ENCODE measurements at places on chromosomes 3 and 15.
A peak's percentile ranks its signal among the peaks of the same experiment; 100 is the strongest.

- DNase-seq, result no peak
Measured at GRCh38 chr3:8497582-8497981, 4.0 kb upstream of the LMCD1 start.

DNA sequence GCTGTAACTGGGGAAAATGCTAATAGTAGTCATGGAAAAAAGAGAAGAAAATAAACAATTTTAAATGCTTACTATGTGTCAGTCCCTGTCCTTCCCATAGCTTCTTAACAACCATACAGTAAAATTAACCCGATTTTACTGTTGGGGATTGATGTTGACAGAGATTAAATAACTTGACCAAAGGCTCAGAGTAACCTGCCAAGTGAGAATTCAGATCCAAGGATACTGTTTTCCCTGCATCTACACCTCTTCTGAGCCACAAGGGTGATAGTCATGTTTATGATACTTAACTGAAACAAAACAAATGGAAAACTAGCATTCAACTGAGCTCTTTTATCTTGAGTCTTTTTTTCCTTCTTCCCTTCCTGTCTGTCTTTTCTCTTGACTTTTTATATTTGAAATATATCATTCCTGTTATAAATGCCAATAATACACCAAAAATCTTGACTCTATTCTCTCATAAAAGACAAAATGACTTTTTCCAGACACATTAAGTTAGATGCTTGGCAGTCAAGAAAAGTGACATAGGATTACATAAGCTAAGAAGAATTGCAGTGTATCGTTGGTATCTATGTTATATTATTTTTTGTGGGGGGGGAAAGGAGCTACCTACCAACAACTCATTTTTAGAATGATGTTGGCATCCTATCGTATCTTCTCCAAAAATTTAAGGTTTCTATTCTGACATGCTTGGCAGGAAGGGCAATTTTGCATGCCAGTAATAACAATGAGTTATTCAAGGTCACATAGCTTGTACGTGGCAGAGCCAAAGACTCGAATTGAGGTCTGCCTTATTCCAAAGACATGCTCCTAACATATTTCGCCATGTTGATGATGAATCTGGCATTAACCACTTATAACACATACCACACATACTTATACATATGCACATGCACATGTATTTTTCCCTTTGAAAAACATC is 306.6 kb upstream of the KCNH8 start:
- no peak for DNase-seq

DNA sequence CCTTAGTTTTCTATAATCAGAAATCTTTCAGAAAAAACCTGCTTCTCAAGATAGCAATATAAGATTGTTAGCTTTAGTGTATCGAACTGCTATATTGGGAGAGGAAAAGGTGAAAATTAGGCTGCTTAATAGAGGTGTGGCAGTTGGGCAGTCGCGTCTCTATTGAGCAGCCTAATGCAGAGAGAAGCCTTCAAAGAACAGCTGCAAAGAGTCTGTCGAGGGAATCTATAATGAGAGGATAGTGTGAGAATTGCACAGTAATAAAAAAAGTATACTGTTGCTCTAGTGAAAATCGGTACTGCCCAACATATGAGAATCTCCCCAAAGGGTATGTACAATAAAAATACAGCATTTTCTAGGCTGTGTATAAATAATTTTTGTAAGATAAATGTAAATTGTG is 184.4 kb downstream of the TCF12 start:
- DNase-seq, result no peak

DNA sequence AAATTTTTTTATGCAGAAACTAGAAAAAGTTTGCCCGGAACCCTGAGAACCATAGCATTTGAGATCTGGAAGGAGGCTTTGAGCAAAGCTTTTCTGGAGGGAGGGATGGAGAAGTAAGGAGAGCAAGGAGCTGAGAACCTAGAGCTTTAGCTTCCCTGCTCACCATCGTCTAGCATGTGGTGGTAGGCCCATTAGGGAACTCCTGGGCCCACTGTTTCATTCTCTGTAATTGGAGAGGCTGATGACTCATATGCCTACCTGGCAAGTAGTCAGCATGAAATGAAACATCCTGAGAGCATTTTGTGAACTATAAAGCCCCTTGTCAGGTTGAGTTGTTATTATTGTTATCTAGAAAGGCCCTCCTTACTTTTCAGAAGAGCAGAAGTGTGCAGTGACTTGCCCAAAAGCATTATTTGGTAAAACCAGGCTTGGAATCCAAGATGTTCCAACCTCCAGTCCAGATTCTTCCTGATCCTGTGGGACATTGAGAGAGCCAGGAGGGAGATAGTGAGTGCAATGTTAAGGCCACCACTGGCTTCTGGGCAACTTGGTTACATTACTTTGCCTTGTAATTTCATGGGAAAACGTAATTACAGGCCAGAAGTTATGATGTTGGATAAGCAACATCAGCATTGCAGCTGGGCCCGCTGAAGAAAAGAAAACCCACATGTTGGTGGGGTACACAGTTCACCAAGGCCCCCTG is 104.5 kb upstream of the BFSP2 start:
- DNase-seq, result no peak

DNA sequence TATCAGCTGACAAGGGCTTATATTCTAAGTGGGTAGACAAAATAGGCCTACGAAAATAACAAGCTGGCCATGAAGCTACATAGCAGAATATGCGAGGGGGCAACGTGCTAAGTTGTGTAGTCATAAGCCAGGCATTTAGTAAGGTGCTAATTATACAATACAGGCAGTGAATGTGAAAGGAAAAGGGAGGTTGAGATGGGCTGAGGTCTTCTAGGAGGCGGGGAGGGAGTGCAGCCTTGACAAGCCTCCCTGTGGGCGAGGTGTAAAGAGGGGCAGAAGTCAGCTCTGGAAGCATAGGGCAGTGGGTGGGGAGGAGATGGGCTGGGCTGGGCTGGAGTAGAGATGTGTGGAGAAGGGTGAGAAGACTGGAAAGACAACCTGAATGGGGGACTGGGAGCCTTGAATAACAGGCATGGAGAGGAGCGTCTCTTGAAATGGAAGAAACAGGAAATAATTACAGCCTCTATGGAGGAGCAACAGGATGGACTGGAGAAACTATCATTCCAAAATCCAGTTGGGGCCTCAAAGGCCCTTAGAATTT is 1.2 kb downstream of the TIGIT start:
- DNase-seq, result no peak

GRCh38 chr3:76661527-76662250 is 378.2 kb upstream of the ROBO2 start:
- DNase-seq, result no peak

GRCh38 chr3:45154641-45155147 is 8.5 kb upstream of the CDCP1 start:
- no peak for DNase-seq

DNA sequence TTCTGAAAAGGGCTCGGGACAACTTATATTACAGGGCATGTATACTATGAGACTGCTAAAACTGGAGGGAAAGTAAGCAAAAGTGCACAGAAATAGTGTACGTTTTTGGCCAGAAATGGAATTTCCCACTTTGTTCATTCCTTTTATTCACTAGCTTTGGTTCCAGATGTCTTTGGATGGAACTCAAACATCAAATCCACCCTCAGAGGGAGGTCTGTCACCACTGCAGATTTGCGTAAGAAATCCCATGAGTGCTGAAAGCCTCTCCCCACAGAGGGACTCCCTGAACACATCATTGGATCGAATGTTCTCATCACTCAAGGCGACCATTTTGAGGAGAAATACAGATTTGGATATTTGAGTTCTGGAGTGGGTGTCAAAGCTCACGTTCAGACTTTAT is 71.6 kb downstream of the FEM1B start:
- DNase-seq, result no peak

- peak; percentile 52 for DNase-seq
Measured at GRCh38 chr15:74403991-74404563, 29.7 kb downstream of the SEMA7A start.

GRCh38 chr3:106251160-106251892 is 382.5 kb upstream of the CBLB start:
- no peak for DNase-seq

- peak; percentile 50 for DNase-seq
Measured at GRCh38 chr15:55846116-55846707, 103.3 kb upstream of the PRTG start.

- DNase-seq, result no peak
Measured at GRCh38 chr3:159586571-159587202, 401.9 kb upstream of the IL12A start.

GRCh38 chr3:115293321-115293720 is 146.2 kb upstream of the ZBTB20 start:
- DNase-seq, result no peak

GRCh38 chr15:77874063-77874462 is 203.4 kb downstream of the TBC1D2B start:
- no peak for DNase-seq

DNA sequence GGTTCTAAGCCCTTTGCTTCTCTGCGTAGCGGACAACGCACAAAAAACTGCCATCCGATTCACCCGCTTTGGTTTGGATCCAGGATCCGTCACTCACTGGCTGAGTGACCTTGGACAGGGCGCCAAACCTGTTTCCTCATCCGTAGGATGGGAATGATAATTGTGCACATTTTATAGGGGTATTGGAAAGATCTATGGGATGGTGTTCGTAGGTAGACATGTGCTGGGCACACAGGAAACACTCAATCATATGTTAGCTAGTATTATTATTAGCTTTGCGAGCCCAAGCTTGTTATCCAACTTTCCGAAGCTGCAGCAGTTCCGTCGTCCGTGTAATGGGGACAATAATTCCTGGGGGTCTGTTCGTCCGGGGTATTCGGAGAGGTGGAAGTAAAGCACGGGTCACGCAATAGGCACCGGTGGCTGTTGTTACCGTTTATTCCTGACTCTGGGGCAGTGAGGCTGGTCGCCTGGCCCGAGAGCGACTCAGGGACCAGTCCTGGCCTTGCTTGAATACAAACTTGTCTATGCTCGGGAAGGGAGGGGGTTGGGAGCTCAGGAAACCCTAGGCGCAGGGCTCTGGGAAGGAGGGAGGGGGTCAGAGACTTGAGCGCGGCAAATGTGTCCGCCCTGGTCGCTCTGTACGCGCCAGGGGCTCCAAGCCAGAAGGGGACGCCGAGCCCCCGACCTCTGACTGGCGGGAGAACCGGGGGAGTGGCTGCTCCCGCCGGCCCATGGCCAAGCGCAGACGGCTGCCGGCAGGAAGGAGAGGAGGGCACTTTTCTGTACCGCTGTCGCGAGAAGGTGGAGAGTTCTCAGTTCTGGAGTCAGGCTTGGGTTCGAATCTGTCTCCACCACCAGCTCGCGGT is 1.3 kb downstream of the SPSB4 start:
- DNase-seq, result no peak

- no peak for DNase-seq
Measured at GRCh38 chr15:101501703-101502373, 12.3 kb upstream of the PCSK6 start.

DNA sequence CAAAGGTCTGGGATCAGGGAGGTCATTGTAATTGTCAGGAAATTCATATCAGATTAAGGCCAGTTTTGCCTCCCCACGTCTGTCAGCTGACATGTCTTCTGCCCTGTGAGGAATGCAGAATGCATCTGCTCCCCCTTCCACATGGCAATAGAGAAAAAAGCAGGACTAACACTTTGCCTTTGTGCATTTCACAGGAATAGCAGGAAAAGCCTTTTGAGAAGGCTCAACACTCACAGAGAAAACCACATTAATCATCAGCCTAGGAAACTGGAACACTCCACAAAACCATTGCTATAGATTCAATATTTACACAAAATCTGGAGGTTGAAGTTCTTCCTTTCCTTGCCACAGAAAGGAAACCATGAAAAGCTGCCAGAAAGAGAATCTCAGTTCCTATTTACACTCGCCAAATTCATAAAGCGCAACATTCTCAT is 165.2 kb upstream of the HES1 start:
- no peak for DNase-seq

DNA sequence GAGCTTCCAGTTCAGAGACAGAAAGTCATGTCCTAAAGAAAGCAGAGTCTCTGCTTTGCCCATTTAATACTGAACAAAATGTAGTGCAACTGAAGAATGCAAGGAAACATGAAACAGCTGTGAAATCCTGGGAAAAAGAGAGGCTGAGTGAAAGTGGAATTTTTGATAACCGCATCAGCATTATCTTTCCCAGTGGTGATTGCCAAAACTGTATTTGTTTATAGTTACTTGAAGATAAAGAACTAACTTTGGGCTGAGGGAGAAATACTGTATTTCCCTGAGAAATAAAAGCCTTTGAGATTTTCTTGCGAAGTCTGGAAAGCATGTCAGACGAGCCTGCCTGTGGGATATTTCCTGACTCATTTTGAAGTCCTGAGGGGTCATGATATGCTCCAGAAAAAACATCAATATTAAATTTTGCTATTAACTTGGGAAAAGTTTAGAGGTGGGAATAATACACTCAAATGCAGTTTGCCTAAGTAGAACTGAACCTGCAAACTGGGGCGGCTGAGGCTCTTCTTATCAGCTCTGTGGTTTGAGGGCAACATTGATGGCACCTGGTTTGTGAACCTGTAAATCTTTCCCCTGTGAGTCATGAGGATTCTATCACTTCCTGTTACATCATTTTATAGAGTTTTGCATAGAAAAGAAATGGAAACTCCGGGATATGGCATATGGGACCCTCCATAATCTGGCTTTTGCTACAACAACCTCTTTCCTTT is 855.3 kb downstream of the MCTP2 start:
- no peak for DNase-seq

DNA sequence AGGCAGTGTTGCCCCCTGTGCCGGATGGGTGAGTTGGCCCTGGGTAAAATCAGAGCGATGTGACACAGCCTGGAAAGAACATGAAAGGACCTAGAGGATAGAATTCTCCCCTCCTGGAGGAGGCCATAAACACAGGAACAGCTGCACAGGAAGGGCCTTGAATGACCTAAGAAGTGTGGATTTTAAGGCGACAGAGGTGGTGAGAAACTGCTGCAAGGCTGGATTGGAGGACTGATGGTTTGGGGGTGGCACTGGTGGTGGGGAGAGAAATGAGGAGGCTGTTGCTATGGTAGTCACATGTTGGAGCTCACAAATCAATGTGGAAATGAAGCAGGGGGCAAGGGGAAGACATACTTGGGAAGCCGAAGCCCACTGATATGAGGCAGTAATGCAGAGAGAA is 13.8 kb downstream of the XIRP1 start:
- DNase-seq, result peak; percentile 32

DNA sequence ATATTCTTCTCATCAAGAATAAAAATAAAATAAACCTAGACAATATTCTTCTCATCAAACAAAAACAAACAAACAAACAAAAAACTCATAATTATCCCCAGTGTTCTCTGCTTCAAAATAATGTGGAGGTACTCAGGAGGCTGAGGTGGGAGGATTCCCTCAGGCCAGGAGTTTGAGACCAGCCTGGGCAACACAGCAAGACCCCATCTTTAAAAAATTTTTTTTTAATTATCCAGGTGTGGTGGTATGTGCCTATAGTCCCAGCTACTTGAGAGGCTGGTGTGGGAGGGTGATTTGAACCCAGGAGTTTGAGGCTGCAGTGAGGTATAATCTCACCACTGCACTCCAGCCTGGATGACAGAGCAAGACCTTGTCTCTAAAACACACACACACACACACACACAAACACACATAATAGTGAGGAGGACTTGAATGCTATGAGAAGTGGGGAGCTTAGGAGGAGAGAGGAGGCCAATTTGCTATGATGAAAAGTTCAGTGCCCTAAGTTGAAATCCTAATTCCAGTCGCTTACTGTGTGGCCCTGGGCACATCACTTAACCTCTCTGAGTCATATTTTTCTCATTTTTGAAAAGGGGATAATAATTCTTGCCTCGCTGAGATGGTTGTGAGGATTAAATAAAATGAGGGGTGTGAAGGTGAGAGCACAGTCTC is 35.8 kb upstream of the HERC1 start:
- no peak for DNase-seq

GRCh38 chr3:133843634-133844033 is 38.0 kb downstream of the SRPRB start:
- no peak for DNase-seq
